Lung (tissue), 17 donors: ENCODE measurements at places on chromosomes 16 and 17.

GRCh38 chr17:38914741-38915638 lies 10.4 kb upstream of the LASP1NB start:
- no peak for DNase-seq

DNA sequence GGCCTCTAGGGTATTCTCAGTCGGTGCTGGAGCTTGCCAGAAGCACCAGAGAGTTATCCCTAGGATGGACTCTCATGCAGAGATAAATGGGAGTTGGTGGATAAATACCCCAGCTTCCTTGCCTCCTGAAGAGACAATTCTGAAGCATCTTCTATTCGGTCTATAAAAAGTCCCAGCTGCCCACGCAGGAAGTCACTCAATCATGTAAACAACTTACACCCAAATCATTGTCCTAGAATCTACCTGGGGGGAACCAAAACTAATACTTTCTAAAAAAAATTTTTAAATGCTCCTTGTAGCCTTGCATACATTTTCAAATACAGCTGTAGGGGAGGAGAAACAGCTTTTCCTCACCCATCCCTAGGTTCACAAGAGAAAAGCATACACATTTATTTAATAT lies 66.6 kb upstream of the ELAC2 start:
- DNase-seq, result no peak

- no peak for DNase-seq
Measured at GRCh38 chr16:90026135-90026534, 6.9 kb upstream of the DBNDD1 start.

- peak; percentile 66 for DNase-seq
Measured at GRCh38 chr17:7294614-7295153, at the start of gene YBX2. Gene YBX2, minus strand, starts transcription at chr17:7294639. Its CDS starts 139 bp downstream, at chr17:7294500.

DNA sequence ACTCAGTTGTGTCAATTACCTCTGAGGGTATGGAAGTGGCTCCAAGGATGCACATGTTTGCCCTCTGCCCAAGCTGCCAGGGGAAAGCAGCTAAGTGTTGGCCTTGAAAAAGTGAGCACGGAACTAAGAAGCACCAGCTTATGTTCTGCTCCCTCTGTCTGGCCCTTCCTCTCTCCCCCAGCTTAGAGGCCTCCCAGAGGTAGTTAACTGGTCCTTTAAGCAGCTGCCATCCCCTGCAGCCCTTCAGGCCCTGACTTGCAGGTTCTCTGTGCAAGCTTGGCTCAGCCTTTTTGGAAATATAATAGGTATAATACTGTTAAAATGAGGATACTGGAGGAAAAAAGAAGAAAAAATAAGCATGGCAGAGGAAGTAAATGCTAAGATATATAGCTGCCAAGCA lies 7.0 kb upstream of the UBE2Z start:
- no peak for DNase-seq

- peak; percentile 70 for DNase-seq
Measured at GRCh38 chr17:2087597-2088211, 32.8 kb downstream of the HIC1 start.

- DNase-seq, result no peak
Measured at GRCh38 chr17:12958786-12959185, 59.0 kb downstream of the ELAC2 start.

- no peak for DNase-seq
Measured at GRCh38 chr16:49498666-49499413, 125.2 kb downstream of the C16orf78 start.

DNA sequence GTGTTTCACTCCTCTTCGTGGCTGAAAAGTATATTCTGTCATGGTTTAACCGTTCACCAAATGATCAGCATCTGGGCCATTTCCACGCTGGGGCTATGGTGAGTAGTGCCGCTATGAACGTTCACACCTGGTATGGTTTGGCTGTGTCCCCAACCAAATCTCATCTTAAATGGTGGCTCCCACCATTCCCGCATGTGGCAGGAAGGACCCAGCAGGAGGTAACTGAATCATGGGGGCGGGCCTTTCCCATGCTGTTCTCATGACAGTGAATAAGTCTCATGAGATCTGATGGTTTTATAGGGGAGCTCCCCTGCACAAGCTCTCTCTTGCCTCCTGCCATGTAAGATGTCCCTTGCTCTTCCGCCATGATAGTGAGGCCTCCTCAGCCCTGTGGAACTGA lies 45.7 kb upstream of the ZNF469 start:
- no peak for DNase-seq

DNA sequence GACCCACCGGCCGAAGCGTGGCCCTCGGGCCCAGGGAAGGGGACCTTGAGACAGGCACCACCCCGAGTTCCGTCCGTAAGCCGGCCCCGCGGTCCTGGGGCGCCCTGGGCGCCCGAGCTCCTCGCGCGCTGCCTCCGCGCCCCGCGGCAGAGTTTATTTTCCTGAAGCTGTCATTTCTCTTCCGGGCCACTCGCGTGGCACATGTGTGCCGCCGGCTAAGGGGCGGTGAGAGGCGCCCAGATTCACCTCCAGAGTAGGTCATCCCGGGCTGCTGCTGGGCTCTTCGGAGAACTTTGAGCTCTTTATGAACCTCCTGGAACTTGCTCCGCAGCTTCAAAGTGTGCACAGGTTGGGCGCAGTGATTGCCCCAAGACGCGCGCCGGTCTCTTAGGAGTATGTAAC lies 489 bp downstream of the ZC3H18 start:
- no peak for DNase-seq

DNA sequence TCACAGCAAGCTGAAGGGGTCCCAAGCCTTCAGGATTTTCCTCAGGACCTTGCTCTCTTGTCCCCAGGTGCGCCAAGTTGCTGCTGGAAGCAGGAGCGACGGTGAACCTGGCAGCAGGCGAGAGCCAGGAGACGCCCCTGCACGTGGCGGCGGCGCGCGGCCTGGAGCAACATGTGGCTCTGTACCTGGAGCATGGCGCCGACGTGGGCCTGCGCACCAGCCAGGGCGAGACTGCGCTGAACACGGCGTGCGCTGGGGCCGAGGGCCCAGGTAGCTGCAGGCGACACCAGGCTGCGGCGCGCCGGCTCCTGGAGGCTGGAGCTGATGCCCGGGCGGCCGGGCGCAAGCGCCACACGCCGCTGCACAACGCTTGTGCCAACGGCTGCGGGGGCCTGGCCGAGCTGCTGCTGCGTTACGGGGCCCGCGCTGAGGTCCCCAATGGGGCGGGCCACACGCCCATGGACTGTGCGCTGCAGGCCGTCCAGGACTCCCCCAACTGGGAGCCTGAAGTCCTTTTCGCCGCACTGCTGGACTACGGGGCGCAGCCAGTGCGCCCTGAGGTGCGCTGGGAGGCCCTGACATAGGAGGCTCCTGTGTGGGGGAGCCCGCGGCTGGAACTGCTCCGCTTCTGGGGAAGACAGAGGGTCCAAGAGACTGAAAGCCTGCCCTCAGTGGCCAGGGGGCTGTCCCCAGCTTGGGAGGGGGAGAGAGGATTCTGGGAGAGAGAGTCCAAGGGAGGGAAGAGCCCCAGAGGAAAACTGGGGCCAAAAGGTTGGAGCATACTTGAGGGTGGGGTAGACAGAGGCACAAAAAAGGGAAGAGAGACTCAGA lies 6.4 kb downstream of the ASB16 start:
- DNase-seq, result no peak

DNA sequence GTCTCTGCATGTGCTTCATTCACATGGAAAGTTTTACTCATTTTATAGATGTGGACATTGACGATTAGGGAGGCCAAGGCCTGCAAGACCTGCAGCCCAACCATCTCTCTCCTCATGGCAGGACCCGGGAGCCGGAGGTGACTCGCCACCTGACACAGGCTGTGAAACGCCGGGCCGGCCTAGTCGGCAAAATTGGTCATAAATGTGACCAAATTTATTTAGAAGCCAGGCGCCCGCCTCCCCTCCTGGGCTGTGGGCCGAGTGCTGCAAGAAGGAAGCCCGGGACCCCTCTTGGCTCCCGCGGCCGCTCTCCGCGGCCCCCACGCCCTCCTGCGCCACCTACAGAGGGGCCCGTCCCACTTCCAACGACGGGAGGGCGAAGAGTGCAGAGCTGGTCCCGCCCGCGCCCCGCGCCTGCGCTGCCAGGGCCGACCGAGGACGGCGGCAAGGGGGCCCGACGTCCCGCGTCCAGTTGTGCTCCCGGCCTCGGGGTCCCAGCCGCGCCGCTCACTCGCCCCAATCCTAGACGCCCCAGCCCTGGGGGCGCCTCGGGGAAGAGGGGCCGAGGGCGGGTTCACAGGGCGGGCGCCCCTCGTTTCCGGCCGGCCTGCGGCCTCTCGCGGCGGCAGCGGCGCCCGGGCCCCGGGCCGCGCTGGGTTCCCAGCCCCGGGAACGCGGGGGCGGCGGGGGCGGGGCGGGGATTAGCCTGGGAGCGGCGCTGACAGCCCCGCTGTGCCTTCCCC lies 47.5 kb downstream of the WNT3 start:
- peak; percentile 68 for DNase-seq

- peak; percentile 31 for DNase-seq
Measured at GRCh38 chr16:81492311-81492761, 47.7 kb downstream of the CMIP start.

DNA sequence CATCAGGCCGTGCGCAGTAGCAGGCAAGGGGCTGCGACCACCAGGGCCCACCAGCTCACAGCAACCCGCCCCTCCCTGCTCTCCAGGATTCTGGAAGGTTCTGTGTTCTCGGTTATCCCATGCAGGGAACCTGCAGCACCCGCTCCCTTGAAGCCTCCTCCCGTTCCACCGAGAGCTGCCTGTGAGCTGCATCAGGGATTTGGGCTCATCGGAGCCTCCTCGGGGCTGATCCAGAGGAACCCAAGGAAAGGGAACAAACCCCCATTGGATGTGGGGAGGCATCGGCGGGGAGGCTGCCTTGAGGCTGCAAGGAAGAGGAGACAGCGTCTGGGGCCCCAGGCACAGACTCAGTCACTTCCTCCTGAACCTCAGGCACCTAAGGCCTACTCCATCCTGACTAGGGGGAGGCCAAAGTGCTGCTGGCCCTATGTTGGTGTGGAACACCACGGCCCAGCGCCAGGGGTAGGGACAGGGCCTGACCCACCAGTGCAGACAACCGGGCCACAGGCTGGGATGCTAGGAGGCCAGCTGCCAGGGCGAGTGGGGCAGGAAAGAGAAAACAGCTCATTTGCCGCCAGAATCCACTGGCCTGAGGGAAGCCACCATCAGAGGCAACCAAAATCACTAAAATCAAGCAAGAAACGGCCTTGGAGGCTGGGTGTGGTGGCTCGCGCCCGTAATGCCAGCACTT lies 14.4 kb upstream of the LGALS3BP start:
- DNase-seq, result no peak

DNA sequence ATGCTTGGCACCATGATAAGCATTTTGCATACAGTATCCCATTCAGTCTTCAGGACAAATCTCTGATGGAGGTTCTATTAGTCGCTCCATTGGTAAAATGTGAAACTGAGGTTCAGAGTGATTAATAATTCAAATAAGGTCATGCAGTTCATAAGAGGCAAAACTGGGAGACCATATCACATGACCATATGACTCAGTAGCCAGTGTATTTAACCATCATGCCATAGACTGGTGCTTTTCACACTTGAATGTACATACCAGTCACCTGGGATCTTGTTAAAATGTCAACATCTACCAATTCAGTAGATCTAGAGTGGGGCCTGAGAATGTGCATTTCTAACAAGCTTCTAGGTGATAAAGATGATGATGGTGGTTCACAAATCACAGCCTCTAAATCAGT lies 4.3 kb downstream of the ACSM3 start:
- no peak for DNase-seq

DNA sequence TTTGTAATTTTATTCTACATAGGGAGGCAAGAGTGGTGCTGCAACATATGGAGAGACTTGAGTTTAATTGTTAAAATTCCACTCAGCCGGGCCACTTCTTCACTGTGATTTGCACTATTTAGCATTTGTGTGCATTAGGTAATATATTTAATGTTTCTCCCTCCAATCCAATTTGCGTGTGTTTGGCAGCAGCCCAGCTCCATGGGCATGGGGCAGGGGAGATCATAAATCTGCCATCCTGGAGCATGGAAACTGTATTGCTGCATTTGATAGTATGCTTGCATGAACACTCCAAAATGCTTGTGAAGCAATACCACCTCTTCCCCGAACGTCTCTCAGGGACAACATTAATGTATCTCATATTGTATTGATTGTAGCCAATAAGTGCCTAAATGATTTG lies 339.1 kb upstream of the RBFOX1 start:
- no peak for DNase-seq

- no peak for DNase-seq
Measured at GRCh38 chr17:6244796-6245195, 174.6 kb downstream of the WSCD1 start.

GRCh38 chr17:4566785-4567184 lies 6.4 kb upstream of the GGT6 start:
- peak; percentile 70 for DNase-seq

DNA sequence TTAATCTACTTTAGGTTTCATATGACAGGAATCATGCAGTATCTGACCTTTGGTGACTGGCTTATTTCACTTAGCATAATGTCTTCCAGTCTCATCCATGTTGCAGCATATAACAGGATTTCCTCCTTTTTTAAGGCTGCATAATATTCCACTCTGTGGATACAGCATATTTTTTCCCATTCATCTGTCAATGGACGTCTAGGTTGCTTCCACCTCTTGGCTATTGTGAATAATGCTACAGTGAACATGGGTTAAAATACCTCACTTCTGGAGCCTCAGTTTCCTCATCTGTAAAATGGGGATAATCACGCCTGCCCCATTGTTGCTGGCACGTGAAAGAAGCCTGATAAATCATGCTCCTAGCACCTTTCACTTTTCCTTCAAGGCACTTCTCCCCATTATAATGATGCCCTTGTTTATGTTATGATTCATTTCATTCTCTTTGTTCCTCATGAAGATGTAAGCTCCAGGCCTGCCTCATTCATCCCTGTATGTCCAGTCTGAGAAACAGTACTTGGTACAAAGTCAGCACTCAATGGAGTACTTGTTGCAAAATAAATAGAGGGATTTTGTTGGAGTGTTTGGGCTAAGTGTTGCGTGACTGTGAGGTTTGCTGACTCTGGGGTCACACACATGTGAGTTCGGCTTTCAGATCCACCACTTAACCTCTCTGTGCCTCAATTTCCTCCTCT lies 59.6 kb downstream of the ABAT start:
- no peak for DNase-seq

- no peak for DNase-seq
Measured at GRCh38 chr17:45087504-45087975, 26.4 kb downstream of the NMT1 start.

DNA sequence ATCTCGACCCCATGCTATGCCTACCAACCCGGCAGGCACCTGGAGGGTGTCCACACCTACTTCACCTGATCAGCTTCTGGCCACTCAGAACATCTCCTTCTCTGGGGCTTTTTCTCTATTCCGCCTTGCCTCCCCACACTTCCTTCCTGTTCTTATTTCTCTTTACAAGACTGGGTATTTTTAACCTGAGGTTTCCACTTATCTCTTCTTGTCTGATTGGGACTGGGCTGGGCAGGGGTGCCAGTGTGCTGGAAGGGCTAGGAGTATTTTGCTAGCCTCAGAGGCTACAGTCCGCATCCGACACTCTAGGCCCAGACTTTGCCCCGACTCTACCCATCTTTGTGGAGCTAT lies 26.2 kb upstream of the ZNF652 start:
- DNase-seq, result no peak

GRCh38 chr16:68469796-68470460 lies 21.6 kb upstream of the SMPD3 start:
- peak; percentile 47 for DNase-seq

GRCh38 chr17:74779948-74780400 lies 3.8 kb upstream of the NAT9 start:
- peak; percentile 36 for DNase-seq
